ENCODE measurements at places on chromosomes 2 and 18. TPM values are rescaled to one million over a fixed set of nuclear protein-coding genes. Genes with fewer than 3 reads are reported as not detected.

The SETBP1 gene
- 10.3 TPM for total RNA-seq

The GBX2 gene
- total RNA-seq = not detected

The FOXI3 gene
- not detected for total RNA-seq

DNA sequence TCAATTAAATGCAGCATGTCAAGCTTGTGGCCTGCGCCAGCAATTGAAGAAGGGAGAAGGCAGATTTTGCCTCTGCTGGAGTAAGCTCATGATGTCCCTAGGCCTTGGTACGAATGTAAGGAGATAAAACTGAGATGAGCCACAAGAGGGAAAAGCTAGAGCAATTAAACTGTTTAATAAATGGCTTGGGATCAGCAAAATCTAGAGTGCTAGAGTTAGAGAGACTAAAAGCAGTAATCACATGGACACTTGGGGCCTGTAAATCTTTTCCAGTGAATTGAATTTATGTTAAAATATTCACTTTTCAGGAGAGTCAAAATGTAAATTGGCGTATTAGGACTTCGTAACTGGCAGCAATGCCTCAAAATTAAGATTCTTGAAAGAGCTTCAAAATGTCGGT, 86.2 kb downstream of the CDK15 start:
- DNase-seq = no peak

DNA sequence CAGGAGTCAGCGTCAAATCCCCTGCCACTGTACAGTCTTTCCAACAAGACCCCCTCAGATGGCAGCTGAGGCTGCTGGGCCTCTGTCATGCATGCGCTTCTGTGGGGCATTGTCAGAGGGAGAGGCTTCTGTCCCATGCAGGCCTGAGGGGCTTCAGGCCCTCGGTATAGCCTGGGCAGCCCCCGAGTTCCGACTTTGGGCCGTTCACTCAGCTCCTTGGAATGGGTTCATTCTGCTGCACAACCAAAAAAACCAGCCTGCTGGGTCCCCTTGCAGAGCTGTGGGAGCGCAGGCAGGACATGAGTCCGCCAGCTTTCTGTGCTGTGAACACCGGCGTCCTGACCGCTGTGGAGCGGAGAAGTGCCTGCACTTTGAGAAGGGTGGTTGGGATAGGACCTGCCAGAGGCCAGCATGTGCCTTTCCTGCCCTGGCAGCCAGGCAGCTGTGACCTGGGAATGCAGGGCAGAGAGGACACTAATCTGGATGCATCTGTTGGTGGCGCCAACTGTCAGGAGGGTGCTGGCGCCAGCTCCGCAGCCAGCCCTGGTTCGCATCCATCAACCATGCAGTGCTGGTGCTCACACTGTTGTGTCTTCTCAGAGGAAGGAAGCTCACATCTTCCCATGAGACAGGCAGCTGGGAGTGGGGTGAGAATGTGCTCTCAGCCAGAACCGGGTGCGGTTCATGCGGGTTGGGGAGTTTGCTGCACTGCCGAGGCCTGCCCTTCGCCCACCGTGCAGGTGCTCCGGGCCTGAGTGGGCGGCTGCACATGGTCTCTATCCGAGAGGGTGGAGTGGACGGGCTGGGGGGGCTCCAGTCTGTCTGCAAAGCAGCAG, 14.3 kb downstream of the ARHGEF4 start:
- peak; percentile 25 for DNase-seq

DNA sequence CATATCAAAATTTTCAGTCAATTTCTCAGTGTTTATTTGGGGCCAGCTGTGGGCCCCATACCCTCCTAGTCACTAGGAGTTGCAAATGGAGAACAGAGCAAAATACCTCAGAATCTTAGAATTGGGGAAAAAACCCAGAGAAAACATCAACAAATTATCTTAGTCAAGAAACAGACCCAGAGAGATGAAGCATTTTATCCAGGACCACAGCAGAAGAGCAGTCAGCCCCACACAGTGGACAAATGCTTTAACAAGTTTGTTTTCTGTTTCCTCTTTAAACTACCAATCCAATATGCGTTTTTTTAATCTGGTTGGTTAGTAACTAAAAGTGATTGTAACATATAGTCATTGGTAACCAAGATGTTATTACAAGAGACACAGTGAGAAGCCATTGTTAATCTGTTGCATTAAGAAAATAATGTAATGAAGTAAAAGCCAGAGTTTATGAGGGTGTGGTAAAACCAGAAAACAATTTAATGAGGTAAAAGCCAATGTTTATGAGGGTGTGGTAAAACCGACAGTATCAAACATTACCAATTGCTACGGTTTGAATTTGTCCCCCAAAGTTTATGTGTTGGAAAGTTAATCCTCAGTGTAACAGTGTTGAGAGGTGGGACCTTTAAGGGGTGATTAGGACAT, 60.7 kb upstream of the COX7A2L start:
- no peak for DNase-seq

The RAB27B gene
- total RNA-seq = 0.16 TPM

DNA sequence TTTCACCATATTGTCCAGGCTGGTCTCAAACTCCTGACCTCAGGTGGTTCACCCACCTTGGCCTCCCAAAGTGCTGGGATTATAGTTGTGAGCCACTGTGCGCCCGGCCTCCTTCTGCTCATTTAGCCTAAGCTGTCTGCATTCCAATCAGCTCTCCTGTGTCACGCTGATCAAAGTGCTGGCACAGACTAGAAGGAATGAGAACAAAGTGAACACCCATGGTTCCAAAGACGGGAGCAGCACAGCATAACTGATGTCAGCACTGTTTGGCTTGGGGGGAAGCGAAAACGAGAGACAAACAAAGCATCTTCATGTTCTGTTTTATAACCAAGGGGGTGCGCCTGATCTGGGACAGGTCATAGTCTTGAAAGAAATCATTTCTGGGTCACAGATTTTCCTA, 43.3 kb downstream of the DIPK1C start:
- DNase-seq = no peak

The GPR75 gene
- 0.82 TPM for total RNA-seq

DNA sequence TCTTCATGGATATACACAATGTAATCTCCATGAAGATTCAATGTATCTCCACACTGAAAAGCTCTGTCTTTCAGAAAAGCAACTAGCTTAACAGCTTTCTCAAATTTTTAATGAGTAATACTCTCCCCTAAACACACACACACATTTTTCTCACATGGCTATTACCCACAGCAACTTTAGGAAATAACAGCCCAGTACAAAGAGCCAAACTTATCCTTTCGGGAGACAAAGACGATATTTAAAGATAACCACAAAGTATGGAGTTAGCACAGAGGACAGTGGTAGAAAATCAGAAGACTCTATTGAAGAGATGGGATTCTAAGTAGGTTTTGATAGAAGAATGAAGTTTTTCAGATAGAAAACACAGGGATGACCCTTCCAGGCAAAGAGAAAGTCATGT, 394.9 kb upstream of the TRIB2 start:
- DNase-seq = no peak

The LANCL1 gene
- total RNA-seq = 65.4 TPM

DNA sequence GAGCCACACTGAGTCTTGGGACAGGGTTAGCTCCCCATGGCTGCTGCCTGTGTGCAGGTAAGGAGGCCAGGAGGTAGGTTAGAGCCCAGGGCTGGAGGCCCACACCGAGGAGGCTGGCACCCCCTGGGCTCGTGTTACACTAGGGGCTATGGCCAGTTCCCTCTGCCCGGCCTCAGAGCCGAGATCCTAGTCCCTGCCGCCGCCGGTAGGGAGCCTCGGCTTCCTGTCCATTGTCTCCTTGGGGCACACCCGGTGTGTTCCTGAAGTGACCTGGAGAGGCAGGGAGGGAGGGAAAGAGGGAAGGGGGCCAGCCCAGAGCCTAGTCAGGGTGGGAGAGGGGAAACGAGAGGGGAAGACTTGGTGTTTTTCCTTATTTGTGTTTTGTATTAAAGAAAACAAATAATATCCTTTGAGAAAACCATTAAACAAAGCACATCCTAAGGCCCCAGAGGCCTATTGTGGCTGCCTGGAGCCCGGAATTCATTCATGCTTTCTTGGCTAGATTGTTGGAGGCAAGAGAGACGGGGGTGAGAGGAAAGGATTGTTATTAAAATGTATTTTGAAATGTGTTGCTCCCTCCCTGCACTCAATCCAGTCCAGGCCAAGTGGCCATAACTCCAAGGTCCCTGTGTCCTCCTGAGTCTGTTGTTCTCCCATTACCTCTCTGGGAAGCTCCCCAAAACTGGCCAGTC, 170.7 kb downstream of the CTIF start:
- DNase-seq = peak; percentile 42

The COL3A1 gene
- 98.5 TPM for total RNA-seq

The ZDBF2 gene
- total RNA-seq = 8.3 TPM

The MREG gene
- total RNA-seq = 0.22 TPM

DNA sequence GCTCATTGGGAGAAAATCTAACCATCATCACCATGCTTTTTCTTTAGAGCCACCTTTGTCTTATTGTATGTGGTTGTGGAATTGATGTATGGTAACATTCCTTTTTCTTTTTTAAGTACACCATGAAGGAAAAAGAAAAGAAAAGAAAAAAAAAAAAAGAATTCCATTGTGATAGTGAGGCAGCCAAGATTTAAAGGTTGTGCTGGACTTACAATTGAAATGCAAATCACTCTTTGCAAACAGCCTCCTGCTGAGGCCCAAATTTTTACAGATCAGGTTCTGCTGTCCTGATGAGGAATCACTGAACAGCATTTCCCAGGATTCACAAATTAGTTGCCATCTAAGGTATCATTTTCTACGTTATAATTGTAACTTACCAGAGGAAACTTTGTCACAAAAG, 1101.0 kb upstream of the FANCL start:
- no peak for DNase-seq

- DNase-seq = no peak
Observed at GRCh38 chr2:219619235-219619634, 8.2 kb upstream of the SLC4A3 start.

DNA sequence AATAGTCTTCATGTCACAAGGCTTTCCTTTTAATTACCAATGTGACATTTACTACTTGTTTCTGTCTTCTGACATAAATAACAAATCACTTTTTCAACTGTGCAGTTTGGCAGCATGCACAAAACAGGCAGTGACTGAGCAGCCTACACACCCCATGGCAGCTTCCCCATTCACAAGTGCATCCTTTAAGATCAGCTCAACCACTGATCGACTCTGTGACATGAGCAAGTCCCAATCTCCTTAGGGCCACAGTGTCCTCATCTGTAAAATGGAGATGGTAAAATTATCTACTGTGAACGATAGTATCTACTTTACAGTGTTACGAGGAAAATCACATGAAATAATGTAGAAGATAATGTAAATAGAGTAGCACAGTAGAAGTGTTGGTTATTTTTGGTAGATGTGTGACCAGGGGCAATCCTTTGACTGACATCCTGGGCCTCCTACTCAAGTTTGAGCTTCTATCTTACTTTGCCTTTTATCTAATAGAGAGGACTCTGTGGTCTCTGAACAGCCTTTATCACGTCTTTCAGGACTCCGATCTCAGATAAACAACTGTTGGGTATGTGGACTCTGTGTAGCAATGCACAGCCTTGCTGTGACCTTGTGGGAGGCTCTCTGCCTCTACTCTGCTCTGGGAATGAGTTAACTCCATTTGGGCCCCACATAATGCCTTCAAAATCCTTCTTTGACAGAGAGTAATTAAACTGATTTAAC, 120.6 kb downstream of the PIGN start:
- no peak for DNase-seq

- DNase-seq = no peak
Observed at GRCh38 chr2:186590759-186591505, 1.1 kb downstream of the ITGAV start.

The FRZB gene
- 2.2 TPM for total RNA-seq

DNA sequence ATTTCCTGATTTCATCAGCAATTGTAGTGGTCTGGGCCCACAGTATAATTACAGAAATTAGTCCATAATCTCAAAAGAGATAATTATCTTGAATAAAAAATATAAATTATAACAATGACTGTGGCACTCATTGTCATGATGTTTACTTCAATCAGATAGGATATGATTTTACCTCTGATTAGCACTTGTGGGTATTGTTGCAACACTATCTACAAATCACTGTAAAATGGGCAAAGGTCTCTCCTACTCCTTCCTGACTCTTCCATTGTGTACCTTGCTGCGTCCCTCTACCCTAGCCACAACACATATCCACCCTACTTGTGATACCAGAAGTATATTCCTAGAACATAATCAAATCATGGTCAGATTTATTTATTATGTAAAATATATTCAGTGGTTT, 200.9 kb upstream of the TRIB2 start:
- no peak for DNase-seq

DNA sequence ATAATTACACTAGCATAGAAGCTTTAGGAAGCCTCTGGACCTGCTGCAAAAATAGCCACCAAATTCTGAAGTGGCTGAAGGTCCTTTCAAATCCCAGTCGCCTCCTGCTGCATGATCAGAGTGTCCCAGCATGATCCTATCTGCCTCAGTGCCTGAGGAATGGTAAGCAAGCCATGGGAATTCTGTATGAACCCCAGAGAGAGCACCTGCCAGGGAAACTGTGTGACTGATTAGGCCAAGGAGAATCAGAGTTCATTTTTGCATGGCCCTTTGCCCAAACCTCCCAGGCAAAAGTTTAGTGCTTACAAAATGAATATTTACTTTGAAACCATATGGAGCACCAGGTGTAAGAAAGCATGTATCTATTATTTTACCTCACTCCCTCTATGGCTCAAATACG, 221.4 kb downstream of the ARL4C start:
- no peak for DNase-seq
